Endodermal cell (in vitro differentiated cells): ENCODE measurements at places on chromosomes 3 and 15. TPM values are rescaled to one million over a fixed set of nuclear protein-coding genes. Genes with fewer than 3 reads are reported as not detected.

DNA sequence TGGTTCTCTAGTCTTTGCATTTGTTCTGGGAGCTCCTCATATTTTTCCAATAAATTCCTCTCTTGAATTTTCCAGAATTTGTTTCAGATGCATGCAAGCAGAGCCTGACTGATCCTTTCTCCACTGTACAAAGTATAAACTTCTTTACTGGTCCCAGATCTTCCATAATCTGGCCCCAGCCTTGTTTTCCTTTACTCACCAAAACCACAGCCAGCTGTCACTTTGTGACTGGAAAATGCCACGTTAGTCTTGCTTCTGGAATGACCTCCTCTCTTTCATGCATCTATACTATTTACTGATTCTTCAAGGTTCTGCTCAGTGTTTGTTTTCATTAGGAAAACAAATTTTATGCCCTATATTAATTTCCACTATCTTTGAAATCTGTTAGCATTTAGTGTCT, 60.4 kb upstream of the SPPL2A start:
- no peak for DNase-seq

GRCh38 chr3:72335458-72336095, 512.7 kb downstream of the SHQ1 start:
- DNase-seq: no peak

DNA sequence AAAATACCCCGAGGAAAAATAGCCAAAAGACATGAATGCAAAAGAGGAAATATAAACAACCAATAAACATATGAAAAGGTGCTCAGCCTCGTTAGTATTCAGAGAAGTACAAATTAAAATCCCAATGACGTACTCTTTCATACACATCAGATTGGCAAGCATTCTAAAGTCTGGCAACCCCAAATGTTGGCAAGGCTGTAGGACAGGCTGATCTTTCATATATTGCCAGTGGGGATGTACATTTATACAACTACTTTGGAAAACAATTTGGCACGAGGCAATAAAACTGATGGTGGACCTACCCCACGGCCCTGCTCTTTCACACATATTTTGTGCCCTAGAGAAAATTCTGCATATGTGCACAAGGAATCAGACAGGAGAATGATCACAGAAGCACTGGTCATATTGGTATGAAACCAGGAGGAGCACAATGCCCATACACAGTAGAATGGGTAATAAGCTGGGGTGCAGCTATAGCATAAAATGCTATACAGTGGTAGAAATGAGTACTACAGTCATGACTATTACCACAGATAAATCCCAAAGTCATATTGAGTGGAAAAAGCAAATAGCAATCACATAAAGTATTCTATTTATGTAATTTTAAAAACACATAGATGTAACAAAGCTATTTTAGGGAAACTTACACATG, 176.0 kb upstream of the SLC24A5 start:
- DNase-seq: no peak

GRCh38 chr3:72176537-72177041, 391.6 kb upstream of the PROK2 start:
- no peak for DNase-seq

The MAPKBP1 gene
- total RNA-seq: 23.3 to 27.1 TPM (median 26.3 TPM) in 3 replicates

- no peak for DNase-seq
Measured at GRCh38 chr3:56971261-56971660, 89.2 kb upstream of the SPATA12 start.
